ENCODE measurements at places on chromosomes 2 and 18.

GRCh38 chr2:181398000-181398399 is 59.2 kb upstream of the ITGA4 start:
- DNase-seq, result no peak

DNA sequence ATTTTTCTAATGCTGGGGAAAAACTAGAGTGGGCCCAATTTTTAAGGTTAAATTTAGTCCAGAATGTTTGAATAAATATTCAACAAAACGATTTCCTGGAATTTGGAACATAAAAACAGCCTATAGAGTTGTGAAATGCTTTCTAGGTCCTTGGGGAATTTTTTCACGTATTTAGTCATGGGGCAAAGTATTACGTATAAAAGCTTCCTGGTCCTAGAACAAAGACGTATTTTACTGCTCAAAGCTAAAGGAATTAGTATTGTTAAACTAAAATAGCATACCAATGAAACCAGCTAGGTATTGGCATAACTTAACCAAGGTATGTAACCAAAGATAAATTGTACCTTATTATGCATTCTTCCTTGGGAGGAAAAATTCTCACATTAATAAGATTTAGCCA is 1.6 kb downstream of the SESTD1 start:
- DNase-seq, result no peak

DNA sequence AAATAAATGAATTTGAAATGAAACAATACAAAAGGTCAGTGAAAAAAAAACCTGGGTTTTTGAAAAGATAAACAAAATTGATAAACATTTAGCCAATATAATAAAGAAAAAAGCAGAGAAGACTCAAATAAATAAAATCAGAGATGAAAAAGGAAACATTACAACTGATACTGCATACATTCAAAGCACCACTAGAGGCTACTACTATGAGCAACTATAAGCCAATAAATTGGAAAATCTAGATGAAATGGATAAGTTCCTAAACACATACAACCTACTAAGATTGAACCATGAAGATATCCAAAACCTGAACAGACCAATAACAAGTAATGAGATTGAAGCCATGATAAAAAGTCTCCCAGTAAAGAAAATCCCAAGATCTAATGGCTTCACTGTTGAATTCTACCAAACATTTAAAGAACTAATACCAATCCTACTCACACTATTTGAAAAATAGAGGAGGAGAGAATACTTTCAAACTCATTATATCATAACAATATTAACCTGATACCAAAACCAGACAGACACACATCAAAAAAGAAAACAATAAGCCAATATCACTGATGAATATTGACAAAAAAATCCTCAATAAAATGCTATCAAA is 80.8 kb upstream of the CERS6 start:
- DNase-seq, result no peak

DNA sequence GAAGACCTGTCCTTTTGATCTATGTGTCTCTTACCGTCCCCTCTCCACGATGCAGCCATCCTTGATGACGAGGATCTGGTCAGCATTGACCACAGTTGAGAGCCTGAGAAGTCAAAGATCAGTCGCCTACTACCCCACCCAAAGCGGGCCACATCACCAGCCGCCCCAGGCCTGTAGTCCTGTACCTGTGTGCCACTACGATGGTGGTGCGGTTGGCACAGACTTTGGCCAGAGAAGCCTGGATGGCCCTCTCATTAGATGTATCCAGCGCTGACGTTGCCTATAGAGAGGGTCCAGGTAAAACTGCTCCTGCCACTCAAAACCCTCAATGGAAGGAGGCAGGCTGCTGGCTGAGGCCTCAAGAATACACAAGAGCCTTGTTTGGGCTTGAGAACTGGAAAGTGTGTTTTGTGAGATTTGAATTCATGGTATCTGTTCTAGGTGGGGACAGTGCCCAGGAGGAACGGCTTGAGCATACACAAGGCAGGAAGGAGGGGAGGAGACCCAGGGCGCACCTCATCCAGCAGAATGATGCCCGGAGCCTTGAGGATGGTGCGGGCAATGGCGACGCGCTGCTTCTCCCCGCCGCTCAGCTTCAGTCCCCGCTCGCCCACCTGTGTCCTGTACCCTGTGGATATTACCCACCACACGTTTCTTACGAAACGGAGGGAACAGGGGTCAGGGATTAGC is 3.8 kb downstream of the ZFAND2B start:
- no peak for DNase-seq

DNA sequence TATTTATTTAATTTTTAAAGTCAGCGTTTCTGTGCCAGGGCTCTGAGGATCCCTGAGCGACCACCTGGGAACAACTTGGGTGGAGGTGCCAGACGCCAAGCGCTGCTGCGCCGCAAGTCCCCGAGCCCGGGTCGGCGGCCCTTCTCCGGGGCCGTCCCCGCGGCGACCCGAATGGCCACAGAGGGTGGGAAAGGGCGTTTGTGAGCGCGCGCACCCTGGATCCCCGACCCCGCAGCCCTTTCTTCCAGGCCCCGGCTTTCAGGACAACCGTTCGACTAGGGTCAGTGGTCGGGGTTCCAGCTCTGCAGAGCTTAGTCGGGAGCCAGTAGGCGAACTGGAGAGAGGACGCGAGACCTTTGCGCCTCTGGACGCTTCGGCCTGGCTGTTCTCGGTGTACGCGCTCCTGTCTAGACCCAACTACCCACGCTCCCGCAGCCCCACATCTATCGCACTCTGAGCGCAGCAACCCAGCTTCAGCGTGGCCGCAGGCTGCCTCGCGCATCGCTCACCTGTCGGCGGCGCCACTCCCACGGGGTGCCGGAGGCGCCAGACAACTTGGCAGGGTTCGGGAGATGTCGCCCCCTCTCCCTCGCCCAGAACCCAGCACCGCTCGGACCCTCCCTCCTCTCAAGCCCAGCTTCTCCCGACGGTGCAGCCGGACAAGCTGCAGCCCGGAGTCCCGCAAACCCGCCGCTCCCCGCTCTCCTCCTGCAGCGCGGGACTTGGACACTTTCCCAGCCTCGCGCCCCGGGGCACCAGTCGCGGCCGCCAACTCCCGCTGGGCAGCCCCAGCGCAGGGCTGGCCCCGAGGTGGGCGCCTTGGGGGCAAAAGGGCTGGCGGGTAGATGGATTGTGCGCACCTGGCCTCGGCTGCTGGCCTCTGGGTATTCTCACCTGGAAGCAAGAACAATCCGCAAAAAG is 758 bp downstream of the LYPD1 start:
- DNase-seq, result no peak

- DNase-seq, result no peak
Observed at GRCh38 chr18:6561862-6562291, 147.2 kb upstream of the L3MBTL4 start.

DNA sequence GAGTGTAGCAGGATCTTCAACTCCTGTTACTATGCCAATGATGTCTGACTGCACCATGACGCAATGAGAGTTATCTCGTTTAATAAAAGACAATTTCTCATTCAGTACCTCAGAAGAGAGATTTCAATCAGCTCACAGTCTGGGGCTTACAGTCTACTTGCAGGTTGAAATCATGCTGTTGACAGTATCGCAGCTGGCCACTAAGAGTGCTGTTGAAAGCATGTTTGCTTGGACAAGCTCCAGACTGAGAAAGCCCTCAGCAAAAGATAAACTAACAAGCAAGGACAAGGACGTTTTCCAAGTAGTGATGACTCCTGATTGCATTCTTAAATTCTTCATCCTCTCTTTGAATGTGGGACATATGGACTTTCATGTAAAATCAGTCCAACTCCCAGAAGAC is 145.2 kb upstream of the SYT4 start:
- no peak for DNase-seq

DNA sequence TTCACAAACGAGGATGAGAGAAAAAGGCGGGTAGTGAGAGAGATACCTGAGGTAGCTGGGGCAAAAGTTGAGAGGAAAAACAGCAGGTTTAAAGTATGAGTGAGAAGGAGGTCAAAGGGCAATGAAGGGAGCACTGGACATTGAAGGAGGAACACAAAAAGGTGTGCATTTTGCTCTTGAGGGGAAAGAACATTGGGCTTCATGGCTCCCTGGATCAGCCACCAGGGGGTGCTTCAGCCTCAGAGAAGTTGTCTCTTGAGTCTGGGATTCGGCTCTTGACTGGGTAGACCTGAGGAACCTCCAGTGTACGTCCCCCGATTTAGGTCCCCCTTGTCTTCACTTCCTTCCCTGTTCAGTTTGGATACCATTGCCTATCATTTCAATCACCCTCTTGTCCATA is 128.5 kb downstream of the RAPGEF4 start:
- no peak for DNase-seq

DNA sequence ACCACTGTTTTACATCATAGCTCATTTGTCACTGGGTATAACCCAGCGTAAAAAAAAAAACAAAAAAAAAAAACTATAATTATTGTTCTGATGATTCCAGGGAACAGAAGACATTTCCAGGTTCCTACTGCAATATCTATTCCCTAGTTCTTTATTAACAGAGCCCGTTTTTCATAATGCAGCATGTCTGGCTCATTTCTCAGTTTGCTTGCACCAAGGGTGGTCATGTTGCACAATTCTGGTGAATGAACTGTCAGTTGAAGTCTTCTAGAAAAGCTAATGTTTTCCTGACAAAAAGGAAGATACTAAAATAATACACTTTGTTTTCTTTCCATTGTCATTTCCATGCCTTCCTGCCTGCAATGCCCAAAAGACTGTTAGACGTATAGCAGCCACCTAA is 180.1 kb downstream of the RDH14 start:
- DNase-seq, result no peak

DNA sequence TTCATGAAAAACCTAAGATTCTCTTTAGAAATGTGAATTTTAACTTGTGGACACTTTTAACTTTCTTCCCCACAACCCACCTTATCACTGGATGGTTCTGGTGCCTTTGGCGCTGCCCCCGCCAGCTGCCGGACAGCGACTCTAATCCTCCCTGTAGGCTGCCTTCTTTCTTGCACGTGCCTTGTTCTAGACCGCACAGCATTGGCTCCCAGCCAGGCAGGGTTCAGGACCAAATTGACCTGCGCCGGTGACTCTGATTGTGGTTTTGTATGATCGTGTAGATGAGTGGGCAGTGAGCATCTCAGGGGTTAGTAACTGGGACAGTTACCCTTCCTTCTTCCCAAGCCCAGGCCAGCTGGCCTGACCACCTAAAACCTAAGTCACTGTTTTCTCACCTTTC is 106.8 kb downstream of the ASAP2 start:
- DNase-seq, result no peak

- no peak for DNase-seq
Observed at GRCh38 chr2:73203055-73203681, 794 bp downstream of the NOTO start.

- DNase-seq, result no peak
Observed at GRCh38 chr2:33108483-33109443, 162.0 kb downstream of the LTBP1 start.

- no peak for DNase-seq
Observed at GRCh38 chr18:60873708-60874107, 459.5 kb upstream of the CDH20 start.

DNA sequence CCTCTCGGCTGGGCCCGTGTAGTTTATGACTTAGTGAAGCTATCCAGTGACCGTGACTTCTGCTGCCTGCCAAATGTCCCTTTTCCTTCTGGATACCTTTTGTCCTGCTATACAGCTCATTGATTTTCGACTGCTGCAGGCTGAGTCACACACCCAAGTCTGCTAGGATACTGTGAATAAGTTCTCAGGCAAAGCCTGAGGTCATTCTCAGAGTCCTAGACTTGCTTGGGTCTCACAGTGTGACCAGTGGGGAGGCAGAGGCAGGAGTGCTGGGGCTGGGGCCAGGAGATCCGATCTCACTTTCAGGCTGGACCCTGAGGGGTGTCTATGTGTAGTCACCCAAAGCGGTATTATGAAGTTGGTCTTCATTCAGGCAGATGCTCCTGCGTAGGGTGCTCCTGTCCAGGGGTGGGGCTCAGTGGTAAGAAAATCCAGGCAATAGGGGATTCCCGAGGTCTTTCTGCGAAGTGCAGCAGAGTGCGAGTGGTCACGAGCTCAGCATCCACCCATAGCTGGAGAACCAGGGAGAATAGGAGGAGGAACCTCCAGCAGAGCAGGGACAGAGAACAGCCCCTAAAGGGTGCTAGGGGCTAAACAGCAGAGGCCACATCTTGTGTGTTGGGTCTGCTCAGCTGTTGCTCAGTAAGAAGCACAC is 268.6 kb upstream of the NCKAP5 start:
- DNase-seq, result no peak

- no peak for DNase-seq
Observed at GRCh38 chr18:36017232-36017631, 44.8 kb downstream of the RMP24 start.

- no peak for DNase-seq
Observed at GRCh38 chr18:74514860-74515495, 18.8 kb downstream of the CNDP2 start.

DNA sequence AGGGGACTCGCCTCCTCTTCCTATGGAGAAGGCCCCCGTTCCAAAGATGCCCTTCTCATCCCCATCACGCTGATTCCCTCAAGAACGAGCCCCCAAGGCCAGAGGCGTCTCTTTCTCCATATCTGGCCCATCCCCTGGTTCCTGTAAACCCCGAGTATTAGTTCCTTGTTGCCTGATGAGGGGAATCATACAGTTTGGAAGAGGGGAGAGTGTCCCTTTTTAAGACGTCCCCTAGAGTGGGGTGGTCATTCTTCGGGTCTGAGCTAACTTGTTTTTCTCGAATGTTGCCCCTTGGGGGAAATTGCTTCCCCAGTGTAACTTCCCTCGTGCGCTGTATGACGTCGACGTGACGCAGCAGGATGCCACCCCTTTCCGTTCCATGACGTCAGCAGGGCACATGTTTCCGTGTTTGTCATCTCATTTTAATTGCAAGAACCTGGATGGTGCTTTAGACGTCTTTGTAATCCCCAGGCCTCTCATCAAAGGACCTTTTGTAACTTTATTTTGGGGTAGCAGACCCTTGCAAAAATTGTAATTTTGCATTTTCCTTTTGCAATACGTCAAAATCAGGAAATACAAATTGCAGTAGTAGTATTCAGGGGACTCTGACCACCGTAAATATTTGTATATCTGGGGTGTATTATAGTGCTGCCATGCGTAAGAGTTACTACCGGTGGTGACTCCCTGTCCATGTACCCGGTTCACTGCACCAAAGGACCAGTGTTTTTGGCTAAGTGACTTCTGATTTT is 569 bp downstream of the BABAM2 start:
- DNase-seq, result peak; percentile 22

DNA sequence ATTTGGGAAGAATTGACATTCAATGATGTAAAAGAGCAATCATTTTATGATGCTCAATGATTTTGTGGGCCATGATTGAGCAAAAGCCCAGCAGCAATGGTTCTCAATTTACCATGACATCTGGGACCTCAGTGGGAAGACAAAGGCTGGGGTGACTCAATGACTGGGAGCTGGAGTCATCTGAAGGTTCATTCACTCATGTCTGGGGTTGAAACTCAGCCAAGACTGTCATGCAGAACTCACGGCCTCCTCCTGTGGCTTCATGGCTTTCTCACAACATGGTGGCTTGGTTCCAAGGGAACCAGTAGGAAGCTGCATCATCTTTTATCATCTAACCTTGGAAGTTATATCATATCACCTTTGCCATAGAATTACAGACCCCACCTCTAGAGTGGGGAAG is 45.1 kb upstream of the CD226 start:
- no peak for DNase-seq

- no peak for DNase-seq
Observed at GRCh38 chr2:219274361-219274921, 4.7 kb upstream of the DNAJB2 start.
